Activated gamma-delta T cell (primary cell): ENCODE measurements at places on chromosomes 5 and 9.

GRCh38 chr5:5437227-5438172 lies 15.0 kb downstream of the ICE1 start:
- DNase-seq = no peak

DNA sequence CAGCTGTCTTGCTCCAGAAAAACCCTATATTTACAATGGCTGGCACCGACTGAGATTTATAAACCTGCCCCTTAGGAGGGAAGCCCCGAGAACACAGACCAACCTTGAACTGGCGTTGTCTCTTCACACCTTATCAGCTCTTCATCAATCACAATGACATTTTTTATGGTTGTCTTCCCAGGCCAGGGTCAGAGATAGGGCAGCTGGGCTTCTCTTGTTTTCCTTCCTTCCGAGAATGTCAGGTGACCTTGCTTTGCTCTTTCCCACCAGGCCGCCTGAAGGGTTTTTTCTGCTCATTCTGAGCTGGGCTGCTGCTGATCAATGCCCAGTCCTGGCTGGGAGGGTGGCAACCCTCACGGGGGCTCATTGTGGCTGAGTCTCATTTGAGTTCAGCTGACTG lies 619.1 kb downstream of the CCDC171 start:
- DNase-seq = no peak

DNA sequence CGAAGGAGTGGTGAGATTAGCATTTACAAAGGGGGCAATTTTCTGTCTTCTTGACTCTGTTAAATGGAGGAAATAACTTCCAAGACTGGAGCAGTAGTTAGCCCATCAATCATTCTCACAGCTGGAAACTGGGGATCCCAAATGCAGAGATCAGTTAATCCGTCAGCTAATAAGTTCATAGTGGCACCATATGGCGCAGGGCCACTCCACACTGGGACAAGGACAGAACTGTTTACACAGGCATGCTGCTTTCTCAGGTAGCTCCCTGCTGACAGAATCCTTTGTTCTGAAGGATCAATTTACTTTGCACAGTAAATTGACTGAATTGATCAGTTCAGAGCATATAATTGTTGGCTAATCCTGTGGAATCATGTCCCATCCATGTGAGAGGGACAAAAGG lies 395.7 kb downstream of the TMEM161B start:
- no peak for DNase-seq

GRCh38 chr5:107766439-107766838 lies 95.7 kb upstream of the EFNA5 start:
- no peak for DNase-seq

DNA sequence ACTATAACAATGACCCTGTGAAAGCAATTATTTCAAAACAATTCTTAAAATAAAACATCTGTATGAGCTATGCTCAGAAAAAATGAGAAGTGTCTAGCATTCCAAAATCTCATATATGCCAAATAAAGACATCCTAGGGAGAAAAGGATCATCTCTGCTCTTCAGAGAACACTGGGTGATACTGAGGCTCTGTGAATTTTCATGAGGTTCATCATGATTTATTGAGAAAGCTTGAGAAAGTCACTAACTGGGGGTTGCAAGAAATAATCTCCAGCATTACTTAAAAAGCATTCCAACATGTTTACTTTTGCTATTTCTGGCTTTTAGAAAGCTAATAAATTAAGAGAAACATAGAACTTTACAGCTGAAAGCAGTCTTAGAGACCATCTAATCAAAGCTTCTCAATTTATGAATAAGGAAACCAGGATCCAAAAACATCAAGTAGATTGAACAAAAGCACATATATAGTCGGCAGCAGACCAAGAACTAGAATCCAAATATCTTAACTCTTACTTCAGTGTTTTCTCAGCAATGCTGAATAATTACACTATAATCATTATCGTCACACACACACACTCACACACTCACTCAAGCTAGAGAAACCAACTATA lies 372.8 kb downstream of the NR2F1-AS1 start:
- DNase-seq = no peak

DNA sequence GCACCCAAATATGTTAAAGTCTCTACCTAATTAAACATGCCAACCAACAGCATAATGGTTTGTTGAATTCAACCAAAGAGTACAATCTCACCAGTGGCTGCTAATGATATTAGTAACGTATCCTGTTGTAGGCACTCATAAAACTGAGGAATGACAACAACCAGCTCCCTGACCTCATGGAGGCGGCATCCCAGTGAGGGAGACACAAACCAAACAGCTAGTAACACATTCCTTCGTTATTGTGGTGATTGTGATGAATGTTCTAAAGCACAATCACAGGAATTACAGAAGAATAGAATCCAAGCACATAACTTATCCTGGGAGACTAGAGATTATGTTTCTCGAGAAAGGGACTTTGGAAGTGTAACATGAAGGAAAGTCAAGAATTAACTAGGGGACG lies 224.6 kb downstream of the CTNND2 start:
- DNase-seq = no peak

DNA sequence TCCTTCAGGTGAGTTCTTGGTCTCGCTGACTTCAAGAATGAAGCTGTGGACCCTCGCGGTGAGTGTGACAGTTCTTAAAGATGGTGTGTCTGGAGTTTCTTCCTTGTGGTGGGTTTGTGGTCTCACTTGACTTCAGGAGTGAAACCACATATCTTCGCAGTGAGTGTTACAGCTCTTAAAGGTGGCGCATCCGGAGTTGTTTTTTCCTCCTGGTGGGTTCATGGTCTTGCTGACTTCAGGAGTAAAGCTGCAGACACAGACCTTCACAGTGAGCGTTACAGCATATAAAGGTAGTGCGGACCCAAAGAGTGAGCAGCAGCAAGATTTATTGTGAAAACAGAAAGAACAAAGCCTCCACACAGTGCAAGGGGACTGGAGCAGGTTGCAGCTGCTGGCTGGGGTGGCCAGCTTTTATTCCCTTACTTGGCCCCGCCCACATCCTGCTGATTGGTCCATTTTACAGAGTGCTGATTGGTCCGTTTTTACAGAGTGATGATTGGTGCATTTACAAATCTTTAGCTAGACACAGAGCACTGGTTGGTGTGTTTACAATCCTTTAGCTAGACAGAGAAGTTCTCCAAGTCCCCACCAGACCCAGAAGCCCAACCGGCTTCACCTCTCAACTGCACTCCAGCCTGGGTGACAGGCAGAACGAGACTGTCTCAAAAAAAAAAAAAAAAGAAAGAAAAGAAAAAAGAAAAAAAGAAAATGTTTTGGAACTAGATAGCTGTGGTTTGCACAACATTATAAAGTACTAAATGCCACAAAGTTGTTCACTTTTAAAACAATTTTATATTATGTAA lies 9.1 kb upstream of the ERMP1 start:
- DNase-seq = peak; percentile 15

DNA sequence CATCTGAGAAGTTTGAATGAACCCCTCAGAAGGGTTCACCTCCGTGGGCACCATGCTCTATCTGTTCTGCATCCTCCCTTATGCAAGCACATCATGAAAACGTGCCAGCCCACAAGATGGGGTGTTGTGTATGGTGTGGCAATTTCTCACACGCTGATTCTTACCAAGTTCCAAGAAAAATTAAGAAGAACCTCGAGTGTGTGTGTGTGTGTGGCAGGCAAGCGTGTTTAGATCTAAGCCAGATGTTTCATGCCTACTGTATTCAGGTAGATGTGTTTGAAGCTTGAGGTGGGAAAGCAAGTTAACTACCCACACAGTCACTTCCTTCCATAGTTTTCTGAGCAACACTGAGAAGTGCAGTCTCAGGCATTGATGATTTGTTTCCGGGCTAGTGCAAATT lies 77.7 kb upstream of the GNA14 start:
- no peak for DNase-seq
